Large intestine (tissue), 12 donors: ENCODE measurements at places on chromosomes 11 and 22. TPM values are rescaled to one million over a fixed set of nuclear protein-coding genes. Genes with fewer than 3 reads are reported as not detected.

GRCh38 chr11:123144707-123145106 lies 50.3 kb downstream of the CLMP start:
- no peak for DNase-seq

GRCh38 chr11:84558085-84558905 lies 1068.8 kb downstream of the DLG2 start:
- DNase-seq = peak; percentile 32

DNA sequence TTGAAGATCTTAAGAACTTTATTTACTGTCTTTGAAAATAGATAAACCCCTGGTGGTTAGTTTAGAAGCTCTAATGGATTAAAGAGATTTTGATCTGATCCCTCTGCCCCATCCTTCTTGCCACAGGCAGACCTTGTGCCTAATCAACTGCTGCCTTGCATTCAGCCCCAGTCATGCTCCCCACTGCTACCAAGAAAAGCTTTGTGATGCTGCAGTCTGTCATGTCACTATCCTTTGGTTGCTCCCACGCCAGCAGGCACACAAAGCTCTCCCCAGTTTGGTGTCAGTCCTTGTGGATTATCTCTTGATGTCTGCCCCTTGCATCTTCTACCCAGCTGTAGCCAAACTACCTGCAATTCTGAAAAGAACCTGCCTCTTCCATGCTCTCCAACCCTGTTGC lies 112.2 kb downstream of the MTNR1B start:
- DNase-seq = no peak

GRCh38 chr22:17957693-17958092 lies 66.7 kb downstream of the MICAL3 start:
- no peak for DNase-seq

Gene PLCB3
- polyA plus RNA-seq = 115 TPM

GRCh38 chr11:70168405-70168754 lies 34.7 kb upstream of the FADD start:
- no peak for DNase-seq

Gene PATE4
- 0.04 TPM for polyA plus RNA-seq

Gene CCDC89
- polyA plus RNA-seq = 0.94 TPM

Gene LIPT2
- polyA plus RNA-seq = 6.8 TPM

- no peak for DNase-seq
These were observed 4.3 kb downstream of the PPM1F start for GRCh38 chr22:21948390-21948789.

Gene REXO2
- polyA plus RNA-seq = 52.6 TPM

Gene SLC35F2
- 12.5 TPM for polyA plus RNA-seq

DNA sequence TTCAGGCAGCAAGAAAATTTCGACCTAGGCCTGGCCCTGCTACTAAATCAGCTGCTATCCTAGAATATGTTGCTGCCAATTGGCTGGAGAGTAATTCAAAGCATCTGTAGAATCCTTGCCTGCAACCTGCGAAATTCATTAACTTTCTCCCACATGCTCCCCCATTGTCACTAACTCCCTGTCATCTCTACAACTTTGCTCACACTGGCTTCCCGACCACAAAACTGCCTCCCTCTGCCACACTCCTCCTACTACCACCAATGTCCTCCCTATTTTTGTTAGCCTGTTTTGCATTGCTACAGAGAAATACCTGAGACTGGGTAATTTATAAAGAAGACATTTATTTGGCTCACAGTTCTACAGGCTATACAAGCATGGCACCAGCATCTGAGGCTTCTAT lies 570.6 kb downstream of the INSC start:
- DNase-seq = no peak

Gene CDC42EP2
- polyA plus RNA-seq = 10.5 TPM

DNA sequence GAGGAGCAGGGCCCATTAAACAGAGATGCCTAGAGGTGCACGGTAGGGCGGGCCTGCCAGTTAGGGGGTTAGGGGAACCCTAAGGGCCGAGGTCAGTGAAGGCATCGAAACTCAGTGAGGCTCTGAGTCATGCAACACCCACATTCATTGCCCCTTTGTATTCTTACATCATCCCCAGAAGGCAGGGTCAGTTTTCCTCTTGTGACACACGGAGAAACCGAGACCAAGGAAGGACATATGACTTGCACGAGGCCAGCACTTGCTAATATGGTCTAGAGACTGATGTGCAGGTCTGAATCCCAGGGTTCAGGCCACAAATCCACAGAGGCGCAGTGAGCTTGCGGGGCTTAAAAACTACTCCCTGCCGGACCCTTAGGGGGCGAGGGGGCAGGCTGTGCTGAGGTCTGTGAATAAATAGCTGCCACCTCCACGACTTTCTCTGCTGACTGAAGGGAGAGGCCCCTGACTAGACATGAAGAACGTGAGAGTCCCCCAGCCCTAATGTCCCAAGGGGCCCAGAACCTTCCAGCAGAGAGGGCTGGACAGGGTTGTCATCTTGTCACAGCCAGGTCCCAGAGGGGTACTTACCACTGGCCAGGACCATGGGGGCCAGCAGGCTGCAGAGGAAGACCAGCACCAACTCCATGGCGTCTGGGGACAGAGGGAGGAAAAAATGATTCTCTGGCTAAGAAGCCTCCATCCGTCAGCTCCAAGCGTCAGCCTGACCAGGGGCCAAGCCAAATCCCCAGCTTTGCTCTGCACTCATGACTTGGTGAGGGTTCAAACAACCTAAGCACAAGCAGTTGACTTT lies 17.8 kb upstream of the FXYD2 start:
- no peak for DNase-seq

Gene PAMR1
- polyA plus RNA-seq = 8.3 TPM

- no peak for DNase-seq
These were observed 20.6 kb downstream of the TMEM218 start for GRCh38 chr11:125090816-125091215.

DNA sequence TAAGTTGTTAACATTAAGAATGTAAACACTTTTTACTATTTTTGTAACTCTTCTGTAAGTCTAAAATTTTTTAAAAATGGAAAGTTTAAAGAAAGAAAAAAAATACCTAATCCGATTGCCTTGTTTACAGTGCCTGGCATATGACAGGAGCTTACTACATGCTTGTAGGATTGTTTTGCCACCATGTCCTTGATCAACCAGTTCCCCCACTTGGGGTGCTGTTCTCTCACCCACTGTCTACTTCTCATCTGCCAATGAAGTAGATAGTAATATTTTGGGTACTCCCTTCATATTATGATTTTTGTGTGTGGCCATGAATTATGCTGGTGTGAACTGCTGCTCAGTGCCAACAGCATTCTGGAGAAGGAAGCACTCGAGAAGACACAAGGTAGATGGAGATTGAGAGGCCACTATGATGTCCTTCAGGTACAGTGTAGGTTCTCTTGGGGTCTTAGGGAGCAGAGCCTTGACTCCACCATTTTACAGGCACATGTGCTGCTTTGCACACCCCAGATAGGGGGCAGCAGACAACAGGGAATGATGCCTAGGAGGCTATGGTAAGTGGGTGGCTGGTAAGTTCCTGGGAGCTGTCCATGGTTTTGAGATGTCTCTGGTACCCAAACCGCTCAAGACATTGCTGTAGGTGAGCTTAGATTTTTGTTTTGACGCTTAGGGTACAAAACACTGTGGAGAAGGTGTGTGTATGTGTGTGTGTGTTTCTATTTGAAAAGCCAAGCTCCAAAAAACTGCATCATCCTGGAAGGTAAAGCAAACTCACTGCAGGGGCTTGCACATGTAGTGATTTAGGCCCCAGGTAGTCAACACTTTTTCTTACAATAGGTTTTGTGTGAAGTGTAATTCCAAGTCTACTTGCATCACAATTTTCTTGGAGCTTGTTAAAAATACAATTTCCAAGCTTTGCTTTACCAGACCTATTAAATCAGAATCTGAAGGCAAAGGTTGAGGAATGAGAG lies 494.5 kb upstream of the LARGE1 start:
- peak; percentile 76 for DNase-seq
